ENCODE measurements at places on chromosomes 7 and 10. TPM values are rescaled to one million over a fixed set of nuclear protein-coding genes. Genes with fewer than 3 reads are reported as not detected.

The SYCE1 gene
- total RNA-seq: 0.29 TPM

The VWA2 gene
- total RNA-seq: not detected

The DYDC2 gene
- total RNA-seq: not detected

The OGDHL gene
- 0.21 TPM for total RNA-seq

The ZNF804B gene
- total RNA-seq: not detected

The CCDC172 gene
- total RNA-seq: not detected

The SUFU gene
- 11.1 TPM for total RNA-seq

DNA sequence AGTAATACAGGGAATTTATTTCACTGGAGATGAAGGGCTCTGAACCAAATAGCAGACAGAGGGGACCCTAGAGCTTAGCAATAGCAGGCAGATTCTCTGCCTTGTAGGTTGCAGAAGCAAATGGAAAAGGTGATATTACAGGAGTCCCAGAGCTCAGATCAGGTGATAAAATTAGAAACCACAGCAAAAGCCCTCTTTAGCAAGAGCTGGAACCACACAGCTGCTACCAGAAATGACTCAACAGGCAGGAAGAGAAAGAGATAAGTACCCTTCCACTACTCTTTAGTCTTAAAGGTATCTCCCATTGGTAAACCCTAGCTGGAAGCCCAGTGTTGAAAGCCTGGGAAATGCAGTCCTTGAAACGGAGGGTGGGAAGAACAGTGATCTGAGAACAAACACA is 535.6 kb upstream of the GHITM start:
- no peaks in the 10 kb centered on the region for H3K36me3 ChIP-seq
- peak; percentile 76 for ATAC-seq
- H3K4me3 ChIP-seq: no peak overlapping the region
- H3K27me3 ChIP-seq: no peaks in the 10 kb centered on the region
- H3K4me1 ChIP-seq: peaks cover 5% of the 10 kb centered on the region

GRCh38 chr7:104530251-104530650 is 201.8 kb downstream of the LHFPL3 start:
- no peaks in the 10 kb centered on the region for H3K36me3 ChIP-seq
- no peak for ATAC-seq
- H3K27me3 ChIP-seq: no peaks in the 10 kb centered on the region
- H3K4me1 ChIP-seq: no peaks in the 10 kb centered on the region
- no peak overlapping the region for H3K27ac ChIP-seq
- no peak overlapping the region for H3K4me3 ChIP-seq

DNA sequence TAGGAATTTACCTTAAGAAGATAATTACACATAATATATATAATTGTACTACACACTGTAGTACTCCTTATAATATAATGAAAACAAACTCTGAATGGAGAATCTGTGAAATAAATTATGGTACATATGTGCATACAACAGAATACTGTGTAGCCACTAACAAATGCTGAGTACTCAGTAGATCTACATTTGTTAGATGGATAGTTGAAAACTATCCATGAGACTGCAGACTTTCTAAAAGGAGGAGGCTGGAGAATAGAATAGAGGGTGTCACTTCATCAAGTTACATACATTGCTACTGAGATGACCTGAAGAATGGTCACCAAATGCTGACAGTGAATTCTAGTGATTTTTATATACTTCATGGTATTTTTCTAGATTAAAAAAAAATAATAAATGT is 68.7 kb upstream of the OGDHL start:
- H3K36me3 ChIP-seq: peaks cover 79% of the 10 kb centered on the region
- no peak overlapping the region for H3K27ac ChIP-seq
- H3K27me3 ChIP-seq: no peaks in the 10 kb centered on the region
- H3K4me1 ChIP-seq: no peaks in the 10 kb centered on the region

GRCh38 chr10:29657719-29658274 is 23.0 kb upstream of the SVIL start:
- peaks cover 34% of the 10 kb centered on the region for H3K36me3 ChIP-seq
- H3K27ac ChIP-seq: peak overlapping the region; percentile 39
- H3K27me3 ChIP-seq: no peaks in the 10 kb centered on the region
- no peak for ATAC-seq

- no peak overlapping the region for H3K27ac ChIP-seq
- no peaks in the 10 kb centered on the region for H3K27me3 ChIP-seq
- no peak overlapping the region for H3K4me3 ChIP-seq
- H3K4me1 ChIP-seq: no peaks in the 10 kb centered on the region
These were observed 102.4 kb upstream of the SEMA3D start for GRCh38 chr7:85289279-85289678.

DNA sequence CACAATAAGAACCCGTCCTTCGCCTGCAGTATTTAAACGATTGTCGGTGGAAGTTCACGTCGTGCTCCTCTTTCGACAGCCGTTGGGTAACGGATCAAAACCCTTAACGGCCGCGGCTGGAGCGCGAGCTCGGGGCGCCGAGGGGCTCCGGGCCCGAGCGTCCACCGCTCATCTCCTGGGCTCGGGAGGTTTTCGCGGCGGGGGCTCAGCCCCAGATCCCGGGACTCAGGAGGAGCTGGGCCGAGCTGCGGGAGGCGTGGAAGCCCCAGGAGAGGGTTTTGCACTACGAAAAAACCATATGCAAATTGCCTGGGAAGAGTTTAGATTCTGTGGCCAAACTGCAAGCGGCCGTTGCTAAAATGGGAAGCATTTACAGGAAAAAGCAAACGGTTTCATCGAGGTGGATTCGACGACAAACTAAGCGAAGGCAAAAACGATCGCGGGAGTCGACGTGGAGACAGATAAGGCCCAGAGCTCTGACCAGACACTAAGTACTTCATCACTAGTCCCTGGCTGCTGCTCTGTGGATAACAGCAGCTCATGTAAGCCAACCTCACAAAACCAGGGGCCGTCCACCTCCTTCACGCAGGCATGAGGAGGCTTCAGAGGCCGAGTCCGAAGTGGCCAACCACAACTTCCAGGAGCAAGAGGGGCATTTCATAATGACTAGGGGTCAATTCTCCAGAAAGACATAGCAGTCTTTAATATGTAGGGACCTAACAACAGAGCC is 129.7 kb downstream of the MARCHF5 start:
- H3K36me3 ChIP-seq: no peaks in the 10 kb centered on the region
- peak overlapping the region; percentile 13 for H3K4me3 ChIP-seq
- H3K27me3 ChIP-seq: peaks cover 41% of the 10 kb centered on the region
- H3K27ac ChIP-seq: no peak overlapping the region
- no peak for ATAC-seq

GRCh38 chr7:32605032-32605431 is 109.7 kb downstream of the AVL9 start:
- no peaks in the 10 kb centered on the region for H3K27me3 ChIP-seq
- no peak overlapping the region for H3K27ac ChIP-seq
- H3K36me3 ChIP-seq: no peaks in the 10 kb centered on the region

DNA sequence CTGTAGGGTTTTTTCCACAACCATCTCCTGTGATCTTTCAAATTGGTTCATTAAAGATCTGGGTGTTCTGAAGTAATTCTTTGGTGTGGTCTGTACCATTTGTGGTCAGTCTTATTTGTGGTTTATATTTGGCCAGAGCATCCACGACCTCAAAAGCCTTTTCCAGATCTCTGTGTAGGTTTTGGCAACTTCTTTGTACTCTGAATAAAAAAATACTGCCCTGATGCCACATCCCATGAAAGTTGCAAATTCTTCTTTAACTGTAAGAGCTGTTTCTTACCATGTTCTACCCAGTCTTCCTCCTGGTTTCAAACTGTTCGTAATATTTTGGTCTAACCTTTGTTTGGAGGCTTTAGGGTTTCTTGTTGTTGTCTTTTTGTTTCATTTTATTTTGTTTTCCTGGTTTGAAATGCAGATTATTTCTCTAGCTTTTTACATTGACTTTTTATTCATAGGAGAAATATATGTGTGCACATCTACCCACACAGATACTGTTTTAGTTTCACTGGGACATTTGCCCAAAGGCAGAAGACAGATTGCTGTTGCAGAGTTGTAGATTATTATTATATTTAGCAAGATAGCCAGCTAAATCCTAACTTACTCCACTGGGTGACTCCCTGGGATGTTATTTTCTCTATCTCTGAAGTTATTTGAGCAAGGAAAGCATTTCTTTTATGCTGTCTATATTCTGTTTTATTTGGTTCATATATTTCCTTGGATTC is 123.2 kb upstream of the SAMD8 start:
- H3K4me1 ChIP-seq: peaks cover 5% of the 10 kb centered on the region
- H3K27ac ChIP-seq: no peak overlapping the region
- peaks cover 71% of the 10 kb centered on the region for H3K36me3 ChIP-seq
- no peak for ATAC-seq
- H3K27me3 ChIP-seq: no peaks in the 10 kb centered on the region

DNA sequence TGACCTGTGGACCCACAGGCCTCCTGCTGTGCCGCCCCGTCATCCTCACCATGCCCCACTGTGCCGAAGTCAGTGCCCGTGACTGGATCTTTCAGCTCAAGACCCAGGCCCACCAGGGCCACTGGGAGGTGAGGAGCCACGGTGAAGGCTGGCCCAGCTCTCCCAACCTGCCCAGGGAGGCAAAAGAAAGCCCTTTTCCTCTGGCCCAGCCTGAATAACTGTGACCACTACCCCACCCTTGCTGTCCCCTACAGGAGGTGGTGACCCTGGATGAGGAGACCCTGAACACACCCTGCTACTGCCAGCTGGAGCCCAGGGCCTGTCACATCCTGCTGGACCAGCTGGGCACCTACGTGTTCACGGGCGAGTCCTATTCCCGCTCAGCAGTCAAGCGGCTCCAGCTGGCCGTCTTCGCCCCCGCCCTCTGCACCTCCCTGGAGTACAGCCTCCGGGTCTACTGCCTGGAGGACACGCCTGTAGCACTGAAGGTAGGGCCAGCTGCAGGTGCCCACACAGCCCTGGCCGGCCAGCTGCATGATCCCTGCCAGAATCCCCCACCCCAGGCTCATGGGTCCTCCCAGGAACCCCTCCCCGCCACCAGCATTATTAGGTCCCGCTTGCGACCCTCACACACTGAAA is 25.5 kb upstream of the SLC29A3 start:
- no peak for ATAC-seq
- no peak overlapping the region for H3K27ac ChIP-seq
- H3K4me1 ChIP-seq: no peaks in the 10 kb centered on the region

- no peak for ATAC-seq
- peaks cover 18% of the 10 kb centered on the region for H3K36me3 ChIP-seq
- peaks cover 5% of the 10 kb centered on the region for H3K4me1 ChIP-seq
- no peak overlapping the region for H3K4me3 ChIP-seq
- no peaks in the 10 kb centered on the region for H3K27me3 ChIP-seq
These were observed 143.2 kb downstream of the GRK5 start for GRCh38 chr10:119350502-119351097.

- H3K27me3 ChIP-seq: no peaks in the 10 kb centered on the region
- no peak overlapping the region for H3K4me3 ChIP-seq
- ATAC-seq: no peak
- peaks cover 9% of the 10 kb centered on the region for H3K36me3 ChIP-seq
These were observed 3.4 kb upstream of the LFNG start for GRCh38 chr7:2516194-2516555.

DNA sequence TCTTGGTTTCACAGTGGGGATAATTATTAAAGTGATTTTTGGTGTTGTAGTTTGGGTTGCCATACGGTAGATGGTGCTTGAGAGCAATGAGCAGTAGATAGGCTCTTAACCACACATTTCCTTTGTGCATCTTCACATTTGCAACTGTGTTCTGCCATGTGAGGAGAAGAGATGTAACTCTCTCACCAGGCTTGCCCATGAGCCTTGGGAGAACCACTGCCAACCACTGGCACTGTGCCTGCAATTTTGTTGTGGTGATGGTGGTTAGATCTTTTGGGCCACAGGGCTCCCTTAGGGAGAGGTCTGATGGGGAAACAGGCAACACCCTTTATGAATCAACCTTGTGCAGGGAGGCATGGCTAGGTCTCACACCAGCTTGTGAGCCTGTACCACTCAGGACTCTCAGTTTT is 204.3 kb downstream of the CCDC7 start:
- ATAC-seq: peak; percentile 26
- peaks cover 23% of the 10 kb centered on the region for H3K36me3 ChIP-seq
- H3K27ac ChIP-seq: peak overlapping the region; percentile 10
- peaks cover 11% of the 10 kb centered on the region for H3K4me1 ChIP-seq
- no peaks in the 10 kb centered on the region for H3K27me3 ChIP-seq
- H3K4me3 ChIP-seq: no peak overlapping the region

Measured in activated T-helper 17 cell treated with anti-CD3 and anti-CD28 coated beads, Interleukin-2, amount 50 U/mL, for 72 hours (primary cell).